ENCODE measurements at places on chromosomes 2 and 18.

GRCh38 chr2:54560146-54560881 lies 104.2 kb downstream of the SPTBN1 start:
- DNase-seq, result no peak

- DNase-seq, result no peak
These were observed 35.1 kb downstream of the CHN1 start for GRCh38 chr2:174970092-174970491.

GRCh38 chr18:50127516-50128210 lies 67.3 kb downstream of the MYO5B start:
- no peak for DNase-seq

DNA sequence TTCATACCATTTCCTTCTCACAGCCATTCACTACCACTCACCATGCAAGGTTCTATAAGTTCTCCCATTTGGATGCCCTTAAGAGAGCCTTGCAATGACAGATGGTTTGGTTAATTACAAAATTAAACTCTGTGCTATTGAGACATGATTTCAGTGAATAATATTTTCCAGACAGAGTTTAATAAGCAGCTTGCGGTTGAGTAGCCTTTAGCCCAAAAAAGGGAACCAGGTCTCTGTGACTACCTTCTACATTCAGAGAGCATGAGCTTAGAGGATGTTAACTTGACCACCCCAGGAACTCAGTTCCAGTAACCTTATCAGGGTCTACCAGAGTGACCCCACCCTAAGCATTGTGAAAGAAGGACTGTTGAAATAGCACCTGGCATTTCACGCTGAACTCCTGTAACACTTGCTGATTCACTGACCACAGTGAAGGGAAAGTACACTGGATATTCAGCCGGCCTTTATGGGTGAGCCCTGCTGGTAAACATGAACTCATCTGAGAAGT lies 1173.1 kb upstream of the ZEB2 start:
- DNase-seq, result no peak

GRCh38 chr2:112024231-112024630 lies 30.8 kb upstream of the TMEM87B start:
- DNase-seq, result no peak

DNA sequence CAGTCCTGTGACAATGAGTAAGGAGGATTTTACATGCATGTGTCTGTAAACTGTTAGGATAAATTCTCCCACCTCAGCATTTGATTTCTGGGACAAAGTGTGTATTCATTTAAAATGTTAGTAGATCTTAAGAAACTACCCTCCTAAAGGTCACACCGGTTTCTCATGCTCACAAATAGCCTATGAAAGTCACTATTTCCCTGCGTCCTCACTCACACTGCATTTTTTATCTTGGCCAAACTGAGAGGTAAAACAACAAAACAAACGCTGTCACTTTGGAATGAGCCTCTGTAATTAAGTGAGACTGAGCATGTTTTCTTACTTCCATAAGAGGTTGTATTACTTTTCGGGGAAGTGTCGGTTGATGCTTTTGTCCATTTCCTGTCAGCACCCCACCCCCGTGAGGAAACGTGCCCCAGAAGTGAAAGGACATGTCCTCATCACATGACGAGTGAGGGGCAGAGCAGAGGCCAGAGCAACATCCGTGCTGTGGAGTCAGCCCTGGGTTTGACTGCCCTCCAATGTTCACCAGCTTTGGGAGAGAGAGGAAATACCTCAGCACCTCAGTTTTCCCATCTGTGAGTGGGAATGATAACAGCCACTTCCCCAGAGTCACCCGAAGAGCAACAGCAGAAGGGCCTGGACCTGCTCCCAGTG lies 3.1 kb downstream of the GYPC start:
- no peak for DNase-seq

GRCh38 chr2:5176764-5177163 lies 515.4 kb upstream of the SOX11 start:
- no peak for DNase-seq

DNA sequence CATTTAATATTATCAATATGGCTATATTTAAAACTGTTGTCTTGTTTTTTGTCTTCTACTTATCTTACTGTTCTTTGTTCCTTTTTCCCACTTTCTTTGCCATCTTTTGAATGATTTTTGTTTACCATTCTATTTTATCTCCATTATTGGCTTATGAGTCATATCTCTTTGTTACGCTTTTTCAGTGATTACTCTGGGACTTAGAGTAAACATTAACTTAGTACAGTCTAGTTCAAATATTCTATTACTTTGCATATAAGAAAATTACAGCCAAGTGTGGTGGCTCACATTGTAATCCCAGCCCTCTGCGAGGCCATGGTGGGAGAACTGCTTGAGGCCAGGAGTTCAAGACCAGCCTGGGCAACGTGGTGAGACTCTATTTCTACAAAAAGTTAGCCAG lies 26.1 kb downstream of the ADCY3 start:
- DNase-seq, result no peak

- no peak for DNase-seq
These were observed 184.2 kb upstream of the SP5 start for GRCh38 chr2:170530803-170531564.

GRCh38 chr2:111117598-111118480 lies 2.9 kb upstream of the BCL2L11 start:
- no peak for DNase-seq

DNA sequence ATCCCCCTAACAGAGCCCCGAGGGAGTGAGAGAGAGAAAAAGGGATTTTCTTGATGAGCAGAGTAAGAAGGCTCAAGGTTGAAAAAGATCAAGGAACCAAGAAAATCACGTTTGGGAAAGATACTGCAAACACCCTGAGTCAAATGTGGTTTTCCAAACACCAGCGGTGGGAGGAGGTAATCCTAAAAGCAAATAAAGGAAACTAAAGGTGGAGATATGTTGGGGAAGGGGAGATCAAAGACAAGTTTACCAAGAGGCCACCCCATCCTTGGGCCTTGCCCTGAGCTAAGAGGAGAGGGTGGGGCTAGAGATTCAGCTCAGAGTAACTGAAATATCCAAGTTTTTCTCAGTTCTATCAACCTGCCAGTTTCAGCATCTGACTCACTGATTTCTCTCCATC lies 332.3 kb downstream of the ETAA1 start:
- no peak for DNase-seq

- no peak for DNase-seq
These were observed 16.7 kb upstream of the MC4R start for GRCh38 chr18:60389314-60389713.

DNA sequence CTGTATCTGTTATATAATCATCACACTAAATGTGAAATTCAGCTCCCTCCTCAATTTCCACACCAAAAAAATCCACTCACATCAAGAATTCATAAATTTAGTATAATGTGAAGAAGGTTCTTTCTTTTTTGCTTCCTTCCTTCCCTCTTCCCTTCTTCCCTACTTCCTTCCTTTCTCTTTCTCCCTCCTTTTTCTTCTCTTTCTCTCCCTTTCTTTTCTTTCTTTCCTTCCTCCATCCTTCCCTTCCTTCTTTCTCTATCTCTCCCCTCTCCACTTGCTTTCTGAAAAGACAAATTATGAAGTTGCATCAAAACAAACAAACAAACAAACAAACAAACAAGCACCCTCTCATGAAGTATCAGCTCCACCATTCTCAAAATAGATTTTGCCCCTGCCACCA lies 290.0 kb downstream of the PDE11A start:
- DNase-seq, result no peak

GRCh38 chr2:26438926-26439325 lies 37.2 kb downstream of the DRC1 start:
- DNase-seq, result no peak

DNA sequence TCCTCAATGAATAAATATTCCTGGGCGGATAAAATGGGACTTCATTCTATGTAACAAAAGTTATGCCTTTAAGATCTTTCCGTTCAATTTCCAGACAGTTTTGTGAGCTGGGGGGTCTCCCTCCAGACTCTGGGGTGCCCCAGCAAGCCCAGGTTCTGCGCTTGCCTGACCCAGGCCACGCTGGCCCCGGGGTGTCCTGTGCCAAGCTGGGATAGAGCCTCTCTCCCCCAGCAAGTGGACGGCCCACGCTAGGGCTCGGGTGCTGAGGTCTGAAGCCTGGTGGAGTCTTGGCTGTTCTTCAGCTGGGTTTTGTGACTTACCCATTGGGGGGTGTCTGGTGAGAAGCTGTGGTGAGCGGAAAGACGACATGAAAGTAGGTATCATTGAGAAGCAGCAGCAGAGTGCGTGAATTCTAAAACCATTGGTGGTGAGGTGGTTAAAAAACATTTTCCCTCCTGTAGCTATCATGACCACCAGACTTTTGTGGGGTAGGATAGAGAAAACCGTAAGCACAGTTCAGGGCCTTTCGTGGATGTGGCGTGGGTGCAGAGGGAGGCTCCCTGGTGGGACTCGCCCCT lies 346.8 kb downstream of the ANAPC1 start:
- DNase-seq, result no peak

DNA sequence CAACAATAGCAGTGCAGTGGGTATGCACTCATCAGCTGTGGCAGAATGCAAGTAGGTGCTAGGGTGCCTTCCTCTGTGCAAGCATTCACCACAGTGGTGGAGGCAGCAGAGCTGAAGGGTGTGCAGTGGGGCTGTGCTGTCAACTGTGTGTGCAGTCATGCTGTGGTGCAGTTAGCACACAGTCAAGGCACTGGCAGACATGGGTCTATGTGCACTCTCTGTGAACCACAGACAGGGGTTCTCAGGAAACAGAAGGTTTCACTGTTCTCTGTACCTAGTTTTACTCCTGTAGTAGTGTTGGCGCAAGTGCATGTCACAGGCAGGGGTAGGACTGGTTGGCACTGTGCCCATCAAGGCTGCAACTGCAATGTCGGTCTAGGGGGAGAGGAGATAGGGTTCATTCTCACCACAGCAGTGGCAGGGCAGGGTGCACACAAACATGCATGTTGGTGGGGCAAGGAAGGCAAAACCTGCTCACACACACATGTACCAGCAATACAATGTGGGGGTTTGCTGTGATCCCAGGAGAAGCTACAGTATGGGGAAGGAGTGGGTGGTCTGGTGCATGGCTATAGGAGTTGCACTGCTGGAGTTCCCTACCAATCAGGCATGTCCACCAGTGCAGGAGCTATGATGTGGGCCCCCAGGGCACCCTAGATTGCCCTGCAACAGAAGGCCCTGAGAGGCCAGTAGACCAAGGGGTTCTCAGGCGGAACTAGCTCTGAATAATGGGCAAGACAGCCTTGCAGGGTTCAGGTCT lies 242.7 kb upstream of the DDX18 start:
- DNase-seq, result no peak

DNA sequence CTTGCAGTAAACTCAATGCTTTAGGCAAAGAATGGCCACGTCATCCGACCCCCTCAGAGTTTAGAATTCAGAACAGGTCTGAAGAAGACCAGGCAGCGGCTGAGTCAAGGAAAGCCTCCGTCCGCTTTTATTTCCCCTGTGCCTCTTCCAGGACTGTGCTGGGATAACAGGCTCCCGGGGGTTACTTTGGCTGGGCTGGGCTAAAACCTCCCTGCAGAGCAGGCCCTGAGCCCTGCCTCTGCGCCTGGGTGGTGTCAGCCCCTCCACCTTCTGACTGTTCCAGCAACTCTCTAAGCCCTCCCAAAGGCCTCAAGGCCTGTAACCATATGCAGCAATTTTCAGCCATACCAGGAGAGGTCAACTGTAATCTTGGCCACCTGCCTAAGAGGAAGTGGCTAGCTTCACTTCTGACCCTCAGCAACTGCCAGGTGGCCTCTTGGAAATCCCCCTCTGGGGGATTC lies 166.5 kb downstream of the RPIA start:
- DNase-seq, result no peak

DNA sequence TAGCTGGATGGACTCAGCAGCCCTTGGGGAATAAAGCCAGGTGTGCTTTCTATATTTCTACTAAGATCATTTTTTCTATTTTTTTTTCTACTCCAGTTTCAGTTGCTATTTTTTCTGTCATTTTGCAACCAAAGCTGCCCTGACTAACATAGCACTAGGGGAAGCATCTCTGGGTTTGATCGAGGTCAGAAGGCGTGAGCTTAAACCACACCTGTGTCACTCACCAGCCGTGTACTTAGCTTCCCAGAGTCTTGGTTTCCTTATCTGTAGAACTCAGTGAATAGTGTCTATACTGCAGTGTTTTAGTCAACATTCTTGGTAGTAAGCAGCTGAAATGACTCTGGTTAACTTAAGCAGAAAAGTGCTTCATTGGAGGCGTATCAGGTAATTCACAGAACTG lies 489.6 kb upstream of the SPRED2 start:
- no peak for DNase-seq

GRCh38 chr2:62292190-62292589 lies 96.3 kb downstream of the B3GNT2 start:
- DNase-seq, result no peak

DNA sequence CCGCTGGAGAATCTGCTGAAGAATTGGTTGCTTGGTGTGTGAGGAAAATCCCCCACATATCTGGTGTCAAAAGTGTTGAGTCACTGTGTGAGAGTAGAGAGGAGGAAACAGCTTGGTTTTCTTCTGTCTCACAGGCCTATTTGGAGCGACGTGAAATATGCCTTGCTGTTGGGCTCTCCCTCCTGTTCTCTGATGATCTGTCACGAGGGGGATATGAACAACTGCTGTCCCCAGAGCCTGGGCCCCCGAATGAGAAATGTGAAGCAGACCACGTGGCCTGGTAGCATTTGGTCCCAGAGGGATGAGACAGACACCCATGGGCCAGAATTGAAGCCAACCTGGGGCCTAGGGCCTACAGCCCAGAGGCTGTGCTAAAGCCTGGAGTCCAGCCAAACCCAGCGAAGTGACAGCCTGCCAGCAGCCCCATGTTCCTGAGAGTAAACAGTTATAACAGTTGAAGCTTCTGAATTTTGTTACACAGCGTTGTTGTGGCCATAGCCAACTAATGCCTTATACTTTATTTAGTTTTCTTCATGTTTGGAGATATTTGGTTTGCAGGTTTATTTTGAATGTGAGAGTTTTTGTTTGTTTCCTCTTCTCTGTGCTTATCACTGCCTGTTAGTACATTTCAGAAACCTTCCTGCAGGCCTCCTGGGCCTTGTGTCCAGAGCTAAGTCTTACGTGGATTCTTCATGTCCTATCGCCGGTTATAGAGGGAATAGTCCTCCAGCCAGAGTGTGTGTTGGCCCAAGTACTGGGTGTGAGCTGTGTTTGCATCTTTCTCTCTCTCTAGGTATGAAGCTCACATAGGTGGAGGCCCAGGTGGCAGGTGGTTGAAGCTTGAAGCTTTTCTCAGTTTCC lies 18.7 kb upstream of the COLEC12 start:
- DNase-seq, result no peak

DNA sequence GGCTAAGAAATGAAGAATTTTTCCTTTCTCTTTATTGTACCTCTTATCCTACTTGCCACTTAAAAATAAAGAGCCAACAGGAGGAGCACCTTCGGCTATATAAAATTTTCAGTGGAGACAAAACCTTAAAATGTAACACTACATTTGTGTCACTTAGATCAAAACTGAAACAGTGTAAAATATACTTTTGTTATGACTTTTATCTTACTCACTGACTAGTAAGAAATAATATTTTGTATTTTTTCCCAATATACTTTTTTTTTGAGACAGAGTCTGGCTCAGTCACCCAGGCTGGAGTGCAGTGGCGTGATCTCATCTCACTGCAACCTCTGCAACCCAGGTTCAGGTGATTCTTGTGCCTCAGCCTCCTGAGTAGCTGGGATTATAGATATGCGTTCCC lies 28.3 kb downstream of the KCNJ13 start:
- no peak for DNase-seq
